B cell (primary cell): ENCODE measurements at places on chromosomes 12 and 14. TPM values are rescaled to one million over a fixed set of nuclear protein-coding genes. Genes with fewer than 3 reads are reported as not detected.

DNA sequence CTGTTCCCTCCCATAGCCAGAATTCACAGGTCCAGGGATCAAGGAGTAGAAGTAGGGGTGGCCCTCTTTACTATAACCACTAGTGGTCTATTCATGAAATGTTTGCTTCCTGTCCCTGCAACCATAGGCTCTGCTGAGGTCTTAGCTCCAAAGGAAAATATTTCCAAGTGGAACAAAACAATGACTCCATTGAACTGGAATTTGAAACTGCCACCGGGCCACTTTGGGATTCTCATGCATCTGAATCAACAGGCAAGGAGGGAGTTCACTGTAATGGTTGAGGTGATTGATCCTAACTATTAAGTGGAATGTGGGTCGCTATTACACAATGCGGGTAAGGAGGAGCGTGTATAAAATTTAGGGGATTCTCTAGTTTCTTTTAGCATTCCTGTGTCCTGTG lies 197.0 kb downstream of the ETNK1 start:
- H3K27ac ChIP-seq, result no peak overlapping the region
- no peak for DNase-seq
- H3K36me3 ChIP-seq, result no peaks in the 10 kb centered on the region
- H3K4me1 ChIP-seq, result no peaks in the 10 kb centered on the region
- H3K27me3 ChIP-seq, result no peaks in the 10 kb centered on the region
- H3K4me3 ChIP-seq, result no peak overlapping the region

- no peaks in the 10 kb centered on the region for H3K36me3 ChIP-seq
- no peak overlapping the region for H3K27ac ChIP-seq
- H3K4me1 ChIP-seq, result peaks cover 7% of the 10 kb centered on the region
Observed at GRCh38 chr14:74511966-74512830, 18.6 kb downstream of the ISCA2 start.

DNA sequence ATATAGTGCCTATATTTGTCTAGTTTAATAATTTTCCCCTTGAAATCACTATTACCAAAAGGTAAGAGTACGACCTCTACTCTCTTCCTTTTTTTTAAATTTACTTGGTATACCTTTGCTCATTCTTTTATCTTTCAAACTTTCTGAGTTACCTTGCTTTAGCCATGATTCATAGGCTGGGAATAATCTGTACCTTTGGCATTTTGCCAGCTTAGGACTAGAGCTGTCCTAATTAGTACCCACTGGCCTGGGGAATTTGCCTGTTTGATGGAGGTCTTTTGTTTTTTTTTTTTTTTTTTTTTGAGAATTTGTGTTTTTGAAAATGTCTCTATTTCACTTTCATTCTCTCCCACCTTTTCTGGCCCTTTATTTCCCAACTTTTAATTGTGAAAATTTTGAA lies 8.7 kb upstream of the SLC4A8 start:
- no peak for DNase-seq
- peaks cover 2% of the 10 kb centered on the region for H3K36me3 ChIP-seq
- H3K27me3 ChIP-seq, result no peaks in the 10 kb centered on the region
- no peak overlapping the region for H3K27ac ChIP-seq
- H3K4me1 ChIP-seq, result peaks cover 3% of the 10 kb centered on the region

DNA sequence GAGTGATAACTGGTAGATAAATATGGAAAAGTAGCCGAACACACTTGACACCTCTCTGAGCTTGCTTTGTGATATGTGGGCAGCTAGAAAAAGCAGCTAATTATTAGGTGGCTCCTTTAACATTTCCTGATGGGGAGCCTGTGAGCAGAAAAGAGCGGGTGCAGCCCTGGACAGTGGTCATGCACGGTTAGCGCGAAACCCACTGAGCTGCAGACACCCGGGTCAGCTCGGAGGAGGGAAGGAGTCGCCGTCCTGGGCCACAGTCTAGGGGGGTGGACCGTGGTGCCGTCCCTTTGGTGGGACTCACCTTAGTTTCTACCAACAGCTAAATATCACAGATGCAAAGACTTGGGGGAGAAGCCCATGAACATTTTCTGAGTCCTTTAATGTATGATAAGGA lies 6.6 kb downstream of the COA8 start:
- no peak overlapping the region for H3K27ac ChIP-seq
- no peaks in the 10 kb centered on the region for H3K4me1 ChIP-seq
- no peak for DNase-seq
- H3K36me3 ChIP-seq, result peaks cover 4% of the 10 kb centered on the region
- no peaks in the 10 kb centered on the region for H3K27me3 ChIP-seq
- H3K4me3 ChIP-seq, result no peak overlapping the region

- H3K36me3 ChIP-seq, result no peaks in the 10 kb centered on the region
- DNase-seq, result no peak
- H3K27ac ChIP-seq, result no peak overlapping the region
- peaks cover 9% of the 10 kb centered on the region for H3K4me1 ChIP-seq
Observed at GRCh38 chr12:1525858-1526257, 68.5 kb downstream of the FBXL14 start.

- H3K36me3 ChIP-seq, result no peaks in the 10 kb centered on the region
- no peak within 1 kb of the TSS for H3K27ac ChIP-seq
- H3K4me1 ChIP-seq, result peaks cover 21% of the 10 kb centered on the region
- DNase-seq, result peak; percentile 92
- H3K4me3 ChIP-seq, result peak within 1 kb of the TSS; percentile 54
Observed at GRCh38 chr14:105180592-105181548, at the start of gene NUDT14. Gene NUDT14 (minus strand): TSS chr14:105181312. CDS start chr14:105181209, 103 bp downstream.

DNA sequence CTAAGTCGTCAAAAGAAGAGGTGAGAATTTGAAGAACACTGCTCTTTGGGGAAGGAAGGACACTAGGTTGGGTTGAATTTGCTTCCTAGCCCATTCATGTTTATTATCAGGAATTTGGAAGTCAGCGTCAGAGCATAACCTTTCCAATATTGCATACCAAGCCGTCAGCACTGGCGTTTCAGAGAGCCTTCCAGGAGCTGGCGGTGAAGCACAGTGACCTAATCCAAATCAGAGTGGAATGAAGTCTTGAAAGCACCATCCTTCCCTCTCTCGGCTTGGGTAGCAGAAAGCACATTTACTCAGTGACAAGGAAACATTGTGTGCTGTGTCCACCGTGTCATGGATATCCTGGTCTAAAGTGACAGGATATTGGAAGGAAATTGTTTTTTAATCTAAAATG lies 240.3 kb upstream of the PELI2 start:
- no peaks in the 10 kb centered on the region for H3K36me3 ChIP-seq
- H3K4me1 ChIP-seq, result no peaks in the 10 kb centered on the region
- peaks cover 3% of the 10 kb centered on the region for H3K27me3 ChIP-seq
- no peak overlapping the region for H3K4me3 ChIP-seq

- DNase-seq, result no peak
- H3K27ac ChIP-seq, result no peak overlapping the region
- H3K4me1 ChIP-seq, result no peaks in the 10 kb centered on the region
- no peak overlapping the region for H3K4me3 ChIP-seq
Observed at GRCh38 chr14:60856111-60856510, 121.5 kb downstream of the MNAT1 start.

DNA sequence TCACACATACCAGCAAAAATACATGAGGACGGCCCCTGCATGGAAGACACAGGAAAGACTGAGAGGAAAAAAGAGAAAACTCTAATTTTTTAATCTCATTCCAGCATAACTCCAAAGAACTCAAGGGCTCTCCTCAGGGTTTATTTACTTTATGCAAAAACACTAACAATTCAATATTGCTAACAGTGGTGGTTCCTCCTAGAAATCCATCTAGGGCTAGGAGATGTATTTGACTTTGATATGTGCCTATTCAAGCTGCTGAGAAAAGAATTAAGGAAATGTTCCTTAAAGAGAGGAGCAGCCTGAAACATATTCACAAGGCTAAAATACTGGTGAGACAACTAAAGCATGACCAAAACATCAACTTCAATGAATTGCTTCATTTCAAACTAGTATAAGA lies 57.0 kb downstream of the SLC25A21 start:
- no peaks in the 10 kb centered on the region for H3K36me3 ChIP-seq
- DNase-seq, result no peak
- H3K27ac ChIP-seq, result no peak overlapping the region

DNA sequence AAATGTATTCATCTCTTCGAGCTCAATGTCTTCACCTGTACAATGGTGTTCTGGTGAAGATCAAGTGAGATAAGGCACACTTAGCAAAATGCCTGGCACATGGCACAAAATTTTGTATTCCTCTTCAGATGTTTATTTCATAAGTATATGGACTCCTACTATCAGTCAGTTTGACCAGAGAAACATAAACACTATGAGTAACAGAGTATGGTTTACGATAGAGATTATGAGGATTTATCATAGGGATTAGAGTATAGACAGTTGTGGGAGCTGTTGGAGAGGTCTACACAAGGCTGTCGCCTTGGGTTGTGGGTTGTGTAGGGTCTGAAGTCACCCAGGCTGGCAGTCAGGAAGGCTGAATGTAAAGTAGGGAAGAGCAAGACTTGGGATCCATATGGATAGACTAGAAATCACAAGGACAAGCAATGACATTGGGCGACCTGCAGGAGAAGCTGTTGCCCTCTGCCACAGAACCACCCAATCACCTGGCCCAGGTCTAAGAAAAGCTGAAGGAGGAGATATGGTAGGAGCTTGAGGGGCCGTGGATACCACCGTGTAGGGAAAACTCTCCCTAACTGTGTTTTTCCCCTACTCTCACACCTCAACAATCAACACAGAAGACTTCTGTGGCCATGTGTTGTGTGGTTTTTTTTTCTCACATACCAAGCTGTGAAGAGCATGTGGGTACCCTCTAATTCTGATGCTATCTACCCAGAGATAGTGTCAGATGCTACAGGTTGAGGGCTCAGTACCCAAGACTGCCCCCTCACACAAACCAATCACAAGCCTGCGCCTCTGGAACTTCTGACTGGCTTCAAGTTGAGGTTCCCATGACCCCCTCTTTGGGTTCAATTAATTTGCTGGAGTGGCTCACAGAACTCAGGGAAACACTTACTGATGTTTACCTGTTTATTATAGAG lies 27.2 kb upstream of the RESF1 start:
- H3K4me3 ChIP-seq, result no peak overlapping the region
- DNase-seq, result no peak
- peaks cover 2% of the 10 kb centered on the region for H3K36me3 ChIP-seq
- no peaks in the 10 kb centered on the region for H3K27me3 ChIP-seq
- peaks cover 11% of the 10 kb centered on the region for H3K4me1 ChIP-seq

DNA sequence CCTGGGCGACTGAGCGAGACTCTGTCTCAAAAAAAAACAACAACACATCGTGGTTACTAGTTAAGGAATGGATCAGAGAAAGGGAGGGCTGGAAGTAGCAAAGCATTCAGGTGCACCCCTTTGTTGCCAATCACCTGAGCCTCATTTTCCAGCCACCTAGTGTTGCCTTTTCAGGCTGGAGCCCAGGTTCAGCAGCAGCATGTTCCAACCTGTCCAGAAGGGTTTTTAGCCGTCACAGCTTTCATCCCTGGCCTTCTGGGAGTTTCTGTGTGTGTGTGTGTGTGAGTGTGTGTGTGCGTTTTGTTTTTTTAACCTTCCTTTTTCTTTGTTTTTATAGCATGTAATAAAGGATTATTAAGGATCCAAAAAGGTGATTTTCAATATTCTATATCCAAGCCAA lies 121.1 kb upstream of the ATF1 start:
- peaks cover 32% of the 10 kb centered on the region for H3K36me3 ChIP-seq
- no peak for DNase-seq
- no peak overlapping the region for H3K4me3 ChIP-seq
- H3K4me1 ChIP-seq, result peaks cover under 1% of the 10 kb centered on the region

DNA sequence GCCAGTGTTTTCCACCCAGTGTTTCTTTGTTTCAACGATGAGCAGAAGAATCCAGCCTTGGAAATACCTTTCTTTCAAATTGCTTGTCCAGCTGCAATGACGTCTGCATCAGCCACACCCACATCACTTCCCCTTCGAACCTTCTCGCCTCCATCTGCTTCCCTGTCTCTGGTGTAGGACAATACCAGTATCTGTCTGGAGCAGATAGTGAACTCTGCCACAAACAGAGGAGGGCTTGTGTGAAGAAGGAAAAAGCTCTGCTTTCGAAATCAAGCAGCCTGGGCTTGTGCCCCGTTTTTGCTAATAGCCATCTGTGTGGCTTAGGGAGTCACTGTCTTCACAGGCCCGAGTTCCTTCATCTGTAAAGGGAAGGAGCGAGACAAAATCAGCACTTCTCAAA lies 415.4 kb downstream of the ZFP36L1 start:
- H3K36me3 ChIP-seq, result no peaks in the 10 kb centered on the region
- H3K4me3 ChIP-seq, result peak overlapping the region; percentile 27
- H3K27me3 ChIP-seq, result no peaks in the 10 kb centered on the region
- peaks cover 50% of the 10 kb centered on the region for H3K4me1 ChIP-seq
- peak overlapping the region; percentile 60 for H3K27ac ChIP-seq
- DNase-seq, result peak; percentile 67

- H3K36me3 ChIP-seq, result no peaks in the 10 kb centered on the region
- no peak overlapping the region for H3K27ac ChIP-seq
- DNase-seq, result no peak
- H3K27me3 ChIP-seq, result no peaks in the 10 kb centered on the region
- H3K4me3 ChIP-seq, result no peak overlapping the region
- H3K4me1 ChIP-seq, result no peaks in the 10 kb centered on the region
Observed at GRCh38 chr14:91883753-91884152, 16.4 kb upstream of the TC2N start.

DNA sequence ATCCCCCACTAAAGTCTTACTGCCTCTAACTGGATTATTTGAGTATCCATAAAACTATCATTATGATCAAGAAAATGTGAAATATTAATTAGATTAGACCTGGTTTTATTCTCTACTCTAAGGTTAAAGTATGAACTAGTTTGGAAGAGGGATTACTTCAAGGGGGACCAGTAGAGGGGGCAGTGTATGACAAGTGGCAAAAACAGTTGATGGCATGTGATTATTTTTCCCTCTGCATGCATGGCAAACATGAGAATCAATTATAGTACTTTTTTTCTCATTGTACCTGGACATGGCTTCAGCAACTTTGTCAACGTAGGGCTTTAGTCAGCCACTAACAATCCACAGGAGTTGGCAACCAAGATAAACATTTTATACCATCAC lies 145.0 kb upstream of the SLC38A2 start:
- H3K27me3 ChIP-seq, result no peaks in the 10 kb centered on the region
- no peak overlapping the region for H3K4me3 ChIP-seq
- peak overlapping the region; percentile 31 for H3K27ac ChIP-seq
- no peak for DNase-seq

DNA sequence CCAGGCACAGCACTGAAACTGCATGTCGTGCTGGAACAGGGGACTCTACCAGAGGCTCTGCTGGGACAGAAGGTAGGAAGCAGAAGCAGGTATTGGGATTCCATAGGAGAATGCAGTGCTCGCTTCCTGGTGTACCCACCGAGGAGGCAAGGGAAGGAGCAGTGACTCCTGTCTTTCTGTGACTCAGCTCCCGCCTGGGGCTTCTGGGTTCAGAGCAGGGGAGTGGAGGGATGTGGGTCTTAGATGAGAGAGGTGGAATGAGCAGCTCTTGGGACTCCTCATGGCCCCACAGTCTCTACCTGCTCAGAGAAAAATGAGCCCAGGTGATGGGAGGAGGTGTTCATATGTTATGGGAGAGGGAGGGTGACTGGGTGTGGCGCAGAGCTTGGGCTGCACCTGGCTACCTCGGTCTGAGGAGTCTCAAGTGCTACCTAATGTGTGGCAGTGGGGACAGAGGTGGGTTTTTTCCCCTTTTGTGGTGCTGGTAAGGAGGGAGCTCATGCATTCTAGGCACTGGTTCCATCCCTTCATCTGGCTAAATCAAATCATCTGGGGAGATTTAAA lies 26.3 kb downstream of the WNT5B start:
- no peaks in the 10 kb centered on the region for H3K4me1 ChIP-seq
- no peak overlapping the region for H3K4me3 ChIP-seq
- H3K27ac ChIP-seq, result no peak overlapping the region
- no peak for DNase-seq

GRCh38 chr12:125151284-125151683 lies 86.0 kb downstream of the AACS start:
- peaks cover 20% of the 10 kb centered on the region for H3K4me1 ChIP-seq
- no peaks in the 10 kb centered on the region for H3K27me3 ChIP-seq
- no peak overlapping the region for H3K27ac ChIP-seq
- no peak for DNase-seq
- no peaks in the 10 kb centered on the region for H3K36me3 ChIP-seq
- no peak overlapping the region for H3K4me3 ChIP-seq

Gene STX2
- 18.2 and 19.8 TPM in 2 replicates for total RNA-seq

Gene PXN
- 2.0 and 2.8 TPM in 2 replicates for total RNA-seq

Gene MLXIP
- 91.2 and 94.5 TPM in 2 replicates for total RNA-seq

Gene VWF
- total RNA-seq, result not detected in 2 replicates
